ENCODE measurements at places on chromosomes 3 and 15.
A peak's percentile ranks its signal among the peaks of the same experiment; 100 is the strongest.

DNA sequence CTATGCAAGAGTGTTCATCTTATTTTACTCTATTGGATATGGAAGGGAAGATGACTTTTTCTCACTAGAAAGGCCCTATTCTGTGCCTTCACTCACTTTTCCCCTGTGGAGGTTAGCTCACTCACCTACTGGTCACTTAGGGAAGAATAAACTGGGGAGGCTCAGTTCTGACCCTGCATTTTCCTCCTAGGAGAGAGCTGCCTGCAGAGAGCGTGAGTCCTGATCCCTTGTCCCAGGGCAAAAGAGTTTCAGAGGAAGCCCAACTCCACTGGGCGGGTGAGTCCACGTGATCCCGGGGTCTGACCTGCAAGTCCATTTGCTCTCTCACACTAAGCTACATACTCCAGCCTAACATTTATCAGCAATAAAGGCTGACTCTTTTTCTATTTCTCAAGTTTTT is 8.4 kb downstream of the MORC1 start:
- DNase-seq = no peak

DNA sequence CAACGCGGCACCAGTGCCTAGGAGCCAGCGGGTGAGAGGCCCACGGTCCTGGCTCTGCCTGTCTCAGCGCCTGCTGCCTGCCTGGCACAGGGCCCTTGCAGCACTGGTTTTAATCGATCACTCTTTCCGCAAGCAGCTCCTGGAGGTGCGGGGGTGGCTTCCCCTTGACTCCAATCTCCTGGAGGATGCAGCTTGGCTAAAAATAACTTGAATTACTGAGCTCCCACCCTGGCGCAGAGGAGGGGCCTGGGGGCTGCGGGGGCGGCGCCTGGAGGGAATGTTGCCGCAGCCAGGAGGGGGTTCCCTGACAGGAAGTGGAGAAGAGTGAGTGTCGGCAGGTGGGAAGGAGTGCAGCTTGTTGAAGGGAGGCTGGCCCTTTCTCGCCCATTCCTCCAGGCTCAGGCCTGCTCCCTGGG is 9.9 kb upstream of the RPL29 start:
- peak; percentile 74 for DNase-seq

GRCh38 chr3:29899021-29899420 is 618.1 kb downstream of the RBMS3 start:
- no peak for DNase-seq

DNA sequence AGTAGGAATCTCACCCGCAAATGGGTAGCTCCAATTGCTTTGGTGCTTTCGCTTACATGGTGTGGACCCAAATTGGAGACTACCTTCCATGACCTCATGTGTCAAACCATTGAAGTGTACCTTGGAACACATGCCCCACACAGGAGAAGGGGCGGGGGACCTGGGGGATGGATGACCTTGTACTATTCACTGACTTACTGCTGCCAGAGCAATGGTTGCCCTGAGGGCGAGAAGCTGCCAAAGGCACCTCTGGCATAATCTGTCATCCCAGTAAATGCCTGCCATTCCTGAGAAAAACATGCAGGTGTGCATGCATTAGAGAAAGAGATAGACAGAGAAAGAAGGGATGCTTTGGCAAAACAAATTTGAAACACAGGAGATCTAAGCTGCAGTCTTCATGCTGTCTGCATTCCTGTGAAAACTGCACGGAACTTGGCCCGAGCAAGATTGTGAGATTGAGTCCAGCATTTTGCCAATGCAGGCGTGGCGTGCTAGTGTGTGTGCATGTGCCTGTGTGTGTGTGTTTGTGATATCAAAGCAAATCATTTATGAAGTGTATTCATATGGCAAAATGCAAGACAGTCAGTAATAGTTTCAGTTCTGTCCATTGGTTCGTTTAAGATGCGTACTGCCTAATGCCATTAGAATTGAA is 219.5 kb upstream of the MDFIC2 start:
- DNase-seq = no peak

GRCh38 chr15:70077188-70078147 is 20.2 kb downstream of the TLE3 start:
- DNase-seq = no peak

DNA sequence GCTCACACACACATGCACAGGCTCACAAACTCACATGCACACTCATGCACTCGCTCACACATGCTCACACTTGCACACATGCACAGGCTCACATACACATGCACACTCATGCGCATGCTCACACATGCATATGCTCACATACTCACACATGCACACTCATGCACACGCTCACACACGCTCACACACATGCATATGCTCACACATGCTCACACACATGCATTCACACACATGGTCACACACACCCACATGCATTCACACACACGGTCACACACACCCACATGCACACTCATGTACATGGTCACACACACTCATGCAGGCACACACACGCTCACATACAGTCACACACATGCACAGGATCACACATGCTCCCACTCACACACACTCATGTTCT is 132.8 kb upstream of the SMAD3 start:
- DNase-seq = no peak

DNA sequence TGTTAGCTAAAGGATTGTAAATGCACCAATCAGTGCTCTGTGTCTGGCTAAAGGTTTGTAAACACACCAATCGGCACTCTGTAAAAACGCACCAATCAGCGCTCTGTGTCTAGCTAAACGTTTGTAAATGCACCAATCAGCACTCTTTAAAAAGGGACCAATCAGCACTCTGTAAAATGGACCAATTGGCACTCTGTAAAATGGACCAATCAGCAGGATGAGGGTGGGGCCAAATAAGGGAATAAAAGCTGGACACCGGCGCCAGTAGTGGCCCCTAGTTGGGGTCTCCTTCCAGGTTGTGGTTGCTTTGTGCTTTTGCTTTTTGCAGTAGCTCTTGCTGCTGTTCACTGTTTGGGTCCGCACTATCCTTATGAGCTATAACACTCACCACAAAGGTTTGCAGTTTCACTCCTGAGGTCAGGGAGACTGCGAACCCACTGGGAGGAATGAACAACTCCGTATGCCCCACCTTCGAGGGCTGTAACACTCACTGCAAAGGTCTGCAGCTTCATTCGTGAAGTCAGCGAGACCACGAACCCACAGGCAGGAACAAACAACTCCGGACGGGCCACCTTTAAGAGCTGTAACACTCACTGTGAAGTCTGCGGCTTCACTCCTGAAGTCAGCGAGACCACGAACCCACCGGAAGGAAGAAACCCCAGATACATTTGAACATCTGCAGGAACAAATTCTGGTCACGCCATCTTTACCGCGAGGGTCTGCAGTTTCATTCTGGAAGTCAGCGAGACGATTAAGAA is 1.1 kb upstream of the SUCLG2 start:
- DNase-seq = no peak

GRCh38 chr3:100288288-100288894 is 27.6 kb downstream of the TBC1D23 start:
- DNase-seq = no peak

DNA sequence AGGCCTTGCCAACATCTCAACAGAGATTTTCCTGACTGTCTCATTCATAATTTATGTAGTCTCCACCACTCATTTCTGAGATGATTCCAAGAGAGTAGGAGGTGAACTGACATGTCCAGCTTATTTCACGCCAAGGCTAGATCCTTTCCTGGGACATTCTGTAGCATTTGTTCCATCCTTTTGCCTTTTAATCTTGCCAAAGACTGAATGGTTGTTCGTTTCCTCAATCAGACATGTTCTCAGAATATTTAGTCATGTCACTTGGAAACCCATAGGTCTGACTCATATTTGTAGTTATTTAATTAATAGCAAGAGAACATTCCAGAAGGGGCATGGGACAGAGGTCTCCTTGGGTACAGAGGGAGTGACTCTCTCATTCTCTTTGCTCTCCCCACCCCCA is 80.9 kb downstream of the DHX36 start:
- peak; percentile 52 for DNase-seq

DNA sequence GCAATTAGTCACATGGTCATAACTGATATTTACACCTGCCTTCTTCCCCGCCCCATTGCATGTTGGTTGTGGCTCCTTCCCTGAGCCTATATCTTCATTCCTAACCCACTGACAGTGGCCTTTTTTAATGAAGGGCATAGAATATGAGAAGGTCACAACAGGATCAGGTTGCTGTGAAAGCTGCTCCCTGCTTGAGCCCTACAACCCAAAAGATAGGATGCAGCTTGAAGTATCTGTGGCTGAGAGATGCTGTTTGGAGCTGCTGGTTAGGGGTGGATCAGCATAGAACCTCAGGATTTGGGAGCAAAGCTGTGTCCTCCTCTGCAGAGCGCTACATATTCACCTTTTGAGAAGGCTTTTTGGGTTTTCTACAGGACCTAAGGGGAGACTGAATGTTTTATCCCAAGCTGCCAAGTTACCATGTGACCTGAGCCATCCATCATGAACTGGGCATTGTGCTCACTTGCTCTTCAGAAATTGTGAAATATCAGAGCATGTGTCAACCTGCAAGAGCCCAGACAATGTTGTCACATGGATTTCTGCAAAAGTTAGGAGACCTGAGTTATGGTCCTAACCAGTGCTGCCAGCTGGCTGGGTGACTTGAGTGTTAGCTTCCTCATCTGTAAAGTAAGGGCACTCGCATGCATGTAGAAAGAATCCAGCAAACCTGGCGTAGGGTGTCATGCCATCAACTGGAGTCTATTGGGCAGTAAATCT is 49.8 kb upstream of the ARL8B start:
- DNase-seq = peak; percentile 91

- no peak for DNase-seq
Measured at GRCh38 chr3:172824229-172824628, 73.7 kb downstream of the ECT2 start.

GRCh38 chr3:9222956-9223639 is 26.3 kb downstream of the SRGAP3 start:
- DNase-seq = no peak

DNA sequence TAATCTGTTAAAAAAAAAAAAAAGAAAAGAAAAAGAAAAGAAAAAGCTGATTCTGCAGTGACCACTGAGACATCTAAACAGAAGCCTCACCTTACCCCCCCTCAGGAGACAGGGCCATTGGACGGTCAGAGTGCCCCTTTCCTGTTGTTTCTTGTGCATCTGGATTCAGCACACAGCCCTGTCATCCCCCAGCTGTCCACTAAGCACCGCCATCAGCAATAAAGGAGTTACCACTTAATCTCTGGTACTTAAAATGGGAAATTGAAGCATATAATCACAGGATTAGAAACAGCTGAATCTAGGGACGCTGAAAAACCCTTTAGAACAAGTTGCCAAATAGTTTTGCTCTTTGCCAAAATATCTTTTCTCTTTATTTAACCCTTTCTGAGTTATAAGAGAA is 62.5 kb downstream of the TRIM69 start:
- no peak for DNase-seq

DNA sequence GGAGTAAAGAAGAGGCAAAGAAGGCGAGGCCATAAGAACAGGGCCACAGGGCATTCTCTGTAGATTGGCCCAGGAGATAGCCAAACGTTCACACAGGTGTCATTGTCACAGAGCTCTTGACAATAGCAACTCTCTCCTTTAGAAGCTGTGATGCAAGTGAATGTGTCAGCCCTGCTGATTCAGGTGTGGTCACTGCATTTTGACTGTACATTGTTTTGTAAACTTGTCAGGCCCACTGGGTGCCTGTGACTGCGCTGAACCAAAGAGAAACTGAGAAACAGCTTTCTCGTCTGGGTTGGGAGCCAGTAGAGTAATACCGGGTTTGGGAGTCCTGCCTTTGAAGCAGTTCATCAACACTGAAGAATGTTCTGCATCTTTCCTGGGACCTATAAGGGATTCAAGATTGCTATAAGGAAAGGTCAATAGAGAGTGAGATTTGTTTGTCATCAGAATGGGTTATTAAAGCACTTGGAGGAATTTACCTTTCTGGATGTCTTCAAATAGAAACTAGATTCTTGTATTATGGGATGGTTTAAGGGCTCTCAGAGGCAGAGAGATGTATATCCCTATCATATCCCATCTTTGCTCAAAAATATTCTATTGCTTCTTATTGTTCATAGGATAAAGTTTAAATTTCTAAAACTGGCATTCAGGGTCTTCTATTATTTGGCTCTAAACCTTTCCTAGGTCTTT is 45.4 kb downstream of the TMEM45A start:
- peak; percentile 79 for DNase-seq

DNA sequence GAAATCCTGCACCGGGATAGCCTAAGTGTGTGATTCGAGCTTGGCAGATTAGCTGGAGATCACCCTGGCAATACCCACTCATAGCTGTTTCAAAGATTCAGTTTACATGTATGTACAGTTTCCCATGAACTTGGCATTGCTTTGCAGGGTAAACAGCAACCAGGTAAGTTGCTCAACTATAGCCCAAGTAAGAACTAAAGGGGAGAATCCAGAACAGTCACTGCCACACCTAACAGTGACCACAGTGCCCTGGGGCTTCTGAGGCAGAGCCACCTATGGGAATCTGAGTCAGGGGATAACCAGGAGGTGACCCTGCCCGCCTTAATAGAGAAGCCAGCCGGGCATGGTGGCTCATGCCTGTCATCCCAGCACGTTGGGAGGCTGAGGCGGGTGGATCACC is 15.9 kb downstream of the CDAN1 start:
- DNase-seq = peak; percentile 98

DNA sequence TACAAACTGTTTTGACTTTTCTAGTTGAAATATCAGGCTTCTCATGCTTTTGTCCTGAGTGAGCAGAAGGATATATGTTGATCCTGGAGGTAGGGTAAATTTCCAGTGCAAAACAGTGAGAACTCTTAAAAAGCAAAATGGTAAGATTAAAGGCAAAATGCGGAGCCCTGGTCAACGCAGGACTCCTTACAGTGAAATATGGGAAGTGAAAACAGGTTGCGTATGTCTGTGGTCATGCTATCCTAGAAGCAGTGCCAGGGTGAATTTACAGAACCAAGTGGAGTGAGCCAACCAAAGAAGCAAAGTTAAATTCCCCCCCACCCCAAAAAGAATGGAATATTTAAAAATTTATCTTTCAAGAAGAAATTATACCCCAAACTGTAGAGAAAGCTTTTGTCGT is 256.4 kb downstream of the NR2F2 start:
- no peak for DNase-seq

- no peak for DNase-seq
Measured at GRCh38 chr3:36920884-36921567, 23.8 kb downstream of the TRANK1 start.

- no peak for DNase-seq
Measured at GRCh38 chr3:48243886-48244285, 3.0 kb downstream of the ZNF589 start.

- no peak for DNase-seq
Measured at GRCh38 chr15:28952666-28953491, 67.1 kb downstream of the APBA2 start.

DNA sequence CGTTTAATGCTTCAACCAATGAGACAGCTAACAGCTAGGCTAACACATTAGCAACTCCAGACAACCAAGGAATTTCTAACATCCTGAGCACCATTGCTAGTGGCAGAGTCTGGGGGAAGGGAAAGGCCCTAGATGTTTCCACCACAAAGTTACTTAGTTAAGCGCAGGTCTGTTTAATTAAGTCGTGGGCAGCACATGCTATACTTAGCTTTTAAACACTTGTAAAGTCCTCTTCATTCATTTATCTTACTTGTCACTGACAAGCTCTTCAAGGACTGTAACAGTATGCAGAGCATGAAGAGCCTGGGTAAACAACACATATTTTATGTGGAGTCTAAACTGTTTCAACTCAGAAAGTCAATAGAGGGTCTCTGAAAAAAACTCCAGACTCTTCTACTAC is 221.1 kb upstream of the WNT5A start:
- DNase-seq = no peak
